ENCODE measurements at places on chromosomes 12 and 14.

DNA sequence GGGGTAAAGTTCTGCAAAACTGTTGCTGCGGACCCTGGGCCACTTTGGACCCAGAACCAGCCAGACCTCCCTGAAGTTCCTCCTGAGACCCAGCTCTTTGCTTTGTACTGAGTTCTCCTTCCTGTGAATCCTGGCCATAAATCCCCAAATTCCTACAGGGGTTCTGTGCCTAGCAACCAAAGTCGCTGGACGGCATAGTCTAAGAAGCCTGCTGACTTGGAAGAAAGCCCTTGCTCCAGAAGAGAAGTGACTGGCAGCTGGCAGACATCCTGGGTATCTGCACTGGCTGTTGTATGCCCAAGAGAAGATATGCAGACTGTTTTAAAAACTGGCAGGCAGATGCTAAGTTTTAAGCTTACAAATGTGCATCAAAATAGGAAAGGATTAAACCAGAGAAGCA is 99.9 kb upstream of the SLC24A4 start:
- no peak for DNase-seq

- no peak for DNase-seq
These were observed 34.1 kb downstream of the ZNF664 start for GRCh38 chr12:124006846-124007713.

DNA sequence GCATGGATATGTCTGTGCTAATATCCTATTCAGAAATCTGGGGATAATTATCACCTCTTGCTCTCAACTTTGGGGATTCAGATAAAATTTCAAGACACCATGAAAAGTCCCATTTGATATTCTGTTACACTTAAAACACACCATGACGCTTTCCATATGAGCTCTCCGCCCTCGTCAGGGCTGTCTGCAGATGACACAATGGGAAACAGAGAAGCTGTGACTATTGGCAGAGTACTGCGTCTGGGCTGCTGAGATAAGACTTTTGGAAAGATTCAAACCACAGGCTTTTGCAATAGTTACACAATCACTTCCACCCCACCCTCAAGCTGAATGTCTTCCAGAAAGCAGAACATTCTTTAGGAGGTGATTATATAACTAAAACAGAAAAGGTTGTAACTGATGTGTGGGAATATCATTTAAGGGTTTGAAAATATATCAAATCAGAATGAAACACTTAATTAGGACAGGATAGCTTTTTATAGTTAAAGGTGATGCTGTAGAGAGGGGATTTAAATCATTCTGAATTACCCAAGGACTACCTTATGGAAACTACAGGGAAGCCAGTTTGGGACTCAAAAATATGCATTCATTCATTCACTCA is 75.3 kb upstream of the TMPO start:
- DNase-seq: no peak

DNA sequence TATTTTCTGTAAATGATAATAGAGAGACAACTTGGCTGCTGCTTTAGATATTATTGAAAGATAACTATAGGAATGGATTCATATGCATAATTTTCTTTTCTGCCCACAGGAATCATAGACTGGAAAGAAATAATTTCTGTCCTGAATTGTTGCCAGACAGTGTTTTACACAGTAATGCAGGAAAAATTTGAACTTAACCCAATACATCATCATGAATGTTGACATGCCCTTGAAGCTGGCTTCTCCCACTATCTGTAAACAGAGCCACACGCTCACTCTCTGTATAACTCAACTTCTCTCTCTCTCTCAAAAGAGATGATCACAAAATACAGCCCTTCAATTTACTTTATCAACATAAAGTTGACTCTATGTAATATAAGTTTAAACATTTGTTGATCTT is 56.6 kb downstream of the PAX9 start:
- no peak for DNase-seq

- DNase-seq: no peak
These were observed 176.1 kb downstream of the AEBP2 start for GRCh38 chr12:19615384-19615725.

GRCh38 chr14:53601409-53601808 is 355.2 kb downstream of the BMP4 start:
- DNase-seq: no peak

DNA sequence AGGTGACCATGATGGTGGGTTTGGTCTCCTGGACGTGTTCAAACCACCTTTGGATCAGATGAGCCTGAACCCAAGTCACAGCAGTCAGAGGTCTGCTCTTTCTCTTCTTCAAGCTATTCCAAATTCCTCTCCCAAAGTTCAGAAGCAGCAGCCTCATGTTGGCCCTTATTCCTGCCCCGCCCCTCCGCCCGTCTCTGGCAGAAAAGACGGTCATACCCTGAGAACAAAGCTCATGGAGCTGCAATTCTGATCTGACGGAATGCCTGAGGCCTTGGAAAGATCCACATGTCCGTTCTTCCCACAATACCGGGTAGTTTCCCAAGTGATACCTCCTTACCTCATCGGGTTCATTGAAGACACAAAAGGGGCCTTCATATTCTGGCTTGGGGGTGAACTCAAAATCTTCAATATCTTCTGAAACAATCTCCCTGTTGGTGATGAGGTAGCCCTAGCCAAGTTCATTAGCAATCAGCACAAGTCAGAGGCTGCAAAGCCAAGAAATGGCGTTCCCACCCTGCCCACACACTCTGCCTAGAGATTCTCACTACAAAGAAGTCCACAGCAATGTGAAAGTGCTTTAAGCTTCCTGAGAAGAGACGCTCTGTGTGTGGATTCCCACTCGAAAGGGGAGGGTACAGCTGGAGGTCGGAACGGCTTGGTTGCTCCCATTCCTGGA is 11.2 kb downstream of the POLE start:
- DNase-seq: no peak

DNA sequence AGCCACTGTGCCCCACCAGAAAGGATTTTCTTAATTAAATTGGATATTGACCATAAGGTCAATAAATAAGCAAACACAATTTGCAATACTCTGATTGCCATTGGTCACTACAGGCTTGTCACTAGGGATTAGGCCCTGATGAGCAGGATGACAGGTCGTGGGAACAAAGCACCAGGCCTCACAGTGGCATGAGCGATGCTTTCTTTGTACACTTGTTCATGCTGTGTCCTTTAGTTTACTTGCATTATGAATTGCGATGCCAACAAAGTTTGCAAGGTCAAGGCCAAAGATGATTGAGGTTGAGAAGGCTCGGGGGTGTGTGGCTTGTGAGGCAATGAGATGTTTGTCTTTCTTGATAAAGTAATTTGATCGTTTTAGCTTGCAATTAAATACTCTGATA is 136.0 kb downstream of the TTC8 start:
- no peak for DNase-seq

DNA sequence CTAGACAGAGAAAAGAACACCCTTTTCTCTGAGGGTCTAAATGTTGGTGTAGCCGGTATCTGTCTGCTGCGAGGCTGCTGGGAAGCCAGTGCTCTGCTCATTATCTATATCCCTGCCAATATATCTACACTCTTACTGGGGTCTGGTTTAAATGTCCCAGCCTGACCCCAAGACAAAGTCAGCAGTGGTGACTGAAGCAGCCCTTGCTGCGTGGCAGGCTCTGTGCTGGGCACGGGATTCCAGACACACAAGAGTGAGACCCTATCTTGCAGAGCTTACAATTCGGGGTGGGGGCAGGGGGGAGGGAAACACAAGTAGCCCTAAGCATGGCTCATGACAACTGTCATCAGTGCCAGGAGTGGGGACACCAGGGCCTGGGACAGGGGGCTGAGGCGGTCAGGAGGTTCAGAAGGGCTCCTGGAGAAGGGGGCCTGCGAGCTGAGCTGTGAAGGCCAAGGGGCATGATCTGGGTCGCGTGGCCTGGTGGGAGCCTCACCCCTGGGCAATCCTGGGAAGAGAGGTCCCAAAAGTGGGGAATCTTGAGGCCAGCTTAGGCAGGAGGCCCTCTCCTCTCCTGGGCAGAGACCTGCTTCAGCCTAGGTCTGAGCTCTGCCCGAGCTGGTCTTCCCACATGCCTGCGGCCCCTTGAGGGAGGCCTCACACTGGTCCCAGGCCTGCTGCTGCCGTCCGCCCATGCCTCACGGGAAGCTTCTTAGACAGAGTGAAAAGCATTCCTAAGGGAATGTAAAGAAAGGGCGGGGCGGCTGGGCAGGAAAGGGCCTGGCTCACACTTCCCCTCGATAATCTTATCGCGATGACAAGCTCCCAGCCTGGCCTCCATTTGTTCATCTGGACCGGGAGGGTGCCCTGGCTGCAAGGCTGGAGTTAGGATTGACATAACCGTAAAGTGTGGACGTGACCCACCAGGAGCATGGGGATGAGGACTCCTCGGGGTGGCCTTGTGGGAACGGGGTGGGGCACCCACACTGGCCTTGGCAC is 7.3 kb upstream of the RCOR1 start:
- no peak for DNase-seq

DNA sequence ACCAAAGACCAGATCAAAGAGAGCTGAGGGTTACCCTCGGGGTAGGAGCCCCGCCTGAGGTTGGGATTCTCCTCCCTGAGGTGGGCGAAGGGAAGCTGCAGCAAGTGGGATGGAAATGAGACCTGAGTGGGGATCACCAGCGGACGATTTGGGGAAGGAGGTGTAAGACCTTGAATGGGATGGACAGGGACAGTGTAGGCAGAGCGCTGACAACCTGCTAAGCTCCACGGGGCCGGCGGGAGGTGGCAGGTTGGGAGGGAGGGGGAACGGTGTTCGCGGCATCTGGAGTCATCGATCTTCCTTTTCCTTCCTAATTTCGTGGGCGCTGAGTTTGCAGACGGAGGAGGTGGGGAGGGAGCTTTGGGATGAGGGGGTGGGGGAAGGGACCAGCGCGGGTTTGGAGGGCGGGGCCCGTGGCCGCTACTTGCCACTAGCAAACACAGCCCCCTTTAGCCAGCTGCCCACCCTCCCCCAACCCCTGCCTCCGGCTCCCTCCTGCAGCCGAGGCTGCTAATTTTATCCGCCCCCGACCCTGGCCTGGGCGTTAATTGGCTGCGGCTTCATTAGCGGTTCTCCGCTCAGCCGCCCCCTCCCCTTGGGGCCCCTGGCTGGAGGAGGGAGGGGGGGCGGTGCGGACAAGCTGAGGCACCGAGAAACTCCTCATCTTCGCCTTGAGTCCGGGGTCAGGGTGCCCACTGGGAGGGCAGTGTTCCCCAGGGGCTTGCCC is 2.8 kb upstream of the SHMT2 start:
- no peak for DNase-seq

DNA sequence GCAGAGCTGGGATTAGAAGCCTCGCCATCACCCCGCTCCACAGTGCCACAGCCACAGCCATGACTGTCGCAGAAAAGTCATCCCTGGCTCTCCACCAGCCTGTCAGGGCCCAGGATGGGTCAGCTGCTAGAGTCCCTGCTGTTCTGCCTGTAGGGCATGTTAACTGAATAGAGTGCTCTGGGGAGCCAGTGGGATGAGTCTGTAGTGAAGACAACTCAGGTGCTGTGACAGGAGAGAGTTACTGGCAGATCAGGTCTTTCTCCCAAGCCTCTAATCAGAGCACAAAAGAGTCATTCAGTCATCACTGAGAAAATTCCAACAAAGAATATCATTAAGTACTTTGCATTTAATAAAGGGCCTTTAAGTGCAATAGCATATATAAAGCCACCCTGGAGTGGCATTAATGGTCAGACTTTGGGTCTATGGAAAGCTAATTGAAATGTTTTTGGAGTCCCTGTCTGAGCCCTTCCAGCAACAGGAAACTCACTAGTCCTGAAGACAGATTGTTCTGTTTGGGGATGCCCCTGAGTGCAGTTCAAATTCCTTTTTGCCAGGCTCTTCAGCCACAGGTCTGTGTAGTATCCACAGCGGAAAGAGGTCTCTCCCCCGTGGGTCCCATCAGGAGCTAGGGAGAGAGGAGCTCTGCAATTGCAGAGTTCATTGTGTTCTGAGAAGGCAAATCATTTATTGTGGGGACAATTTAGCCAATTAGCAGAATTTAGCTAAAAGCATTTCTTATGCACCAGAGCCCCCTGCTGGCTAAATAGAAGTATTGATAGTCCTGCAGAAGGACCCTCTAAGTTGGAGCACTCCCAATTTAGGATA is 45.2 kb upstream of the C14orf132 start:
- no peak for DNase-seq

- DNase-seq: no peak
These were observed 25.7 kb downstream of the NUAK1 start for GRCh38 chr12:106113042-106113441.

GRCh38 chr14:29851397-29851796 is 76.2 kb downstream of the PRKD1 start:
- DNase-seq: no peak

DNA sequence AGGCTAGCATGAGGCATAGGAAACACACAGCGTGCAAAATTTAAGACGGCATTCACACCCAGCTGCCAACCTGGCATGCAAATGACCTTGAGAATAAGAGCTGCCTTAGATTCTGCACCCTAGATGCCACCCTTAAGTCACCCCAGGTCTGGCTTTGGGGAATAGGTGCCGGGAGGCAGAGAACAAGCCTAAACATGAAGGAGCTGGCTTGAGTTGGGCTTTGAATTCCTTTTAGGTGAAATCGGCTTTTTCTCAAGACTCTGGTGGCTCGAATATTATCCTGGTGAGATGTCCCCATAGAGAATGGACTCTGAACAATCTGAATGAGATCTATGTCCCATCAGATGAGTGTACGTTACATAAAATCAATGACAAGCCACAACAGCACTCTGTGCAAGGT is 1090.5 kb downstream of the VRK1 start:
- DNase-seq: no peak

GRCh38 chr12:67748743-67749040 is 100.1 kb downstream of the DYRK2 start:
- DNase-seq: no peak

DNA sequence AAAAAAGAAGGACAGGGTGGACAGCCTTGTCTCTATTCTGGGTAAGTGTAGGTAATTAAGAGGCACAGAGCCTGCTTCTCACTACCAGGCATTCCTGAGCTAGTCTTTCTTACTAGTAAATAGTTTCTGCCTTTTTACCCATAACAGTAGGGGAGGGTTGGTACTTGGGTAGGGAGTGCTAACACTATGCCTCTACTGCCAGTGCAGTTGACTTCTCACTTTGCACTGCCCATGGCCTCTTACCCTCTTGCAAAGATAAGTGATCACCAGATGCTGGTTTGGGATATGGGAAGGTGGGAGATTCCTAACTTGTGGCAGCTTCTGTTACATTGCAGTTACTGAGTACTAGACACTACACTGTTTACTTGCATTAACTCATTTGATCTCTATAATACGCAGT is 11.6 kb downstream of the AHSA1 start:
- no peak for DNase-seq

GRCh38 chr12:15697201-15697600 is 92.0 kb downstream of the EPS8 start:
- DNase-seq: no peak

DNA sequence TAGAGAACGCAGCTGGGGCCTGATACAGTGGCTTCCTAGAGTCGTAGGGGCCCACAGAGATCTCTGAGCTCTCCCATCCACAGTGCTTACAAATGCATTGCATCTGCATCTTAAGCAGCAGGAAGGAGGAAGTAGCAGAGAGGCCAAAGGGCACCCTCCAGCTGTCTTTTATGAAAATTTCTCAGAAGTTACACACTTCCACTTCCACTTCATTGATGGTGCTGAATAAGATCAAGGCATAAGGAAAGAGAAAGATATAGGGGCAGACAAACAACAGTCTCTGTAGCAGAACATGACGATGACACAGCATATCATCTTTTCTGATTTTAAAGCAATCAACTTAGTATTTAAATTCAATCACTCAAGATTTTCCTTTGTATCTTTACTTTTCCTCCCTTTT is 51.6 kb upstream of the ABCC9 start:
- DNase-seq: no peak

- no peak for DNase-seq
These were observed 29.4 kb downstream of the ITPR2 start for GRCh38 chr12:26803552-26803951.

All from activated T-cell treated with anti-CD3 and anti-CD28 coated beads, Interleukin-2, amount 50 U/mL, for 1 hour (primary cell).